ENCODE measurements at places on chromosomes 6 and 20.

GRCh38 chr20:51059862-51060261 lies 37.0 kb upstream of the KCNG1 start:
- no peak for DNase-seq

DNA sequence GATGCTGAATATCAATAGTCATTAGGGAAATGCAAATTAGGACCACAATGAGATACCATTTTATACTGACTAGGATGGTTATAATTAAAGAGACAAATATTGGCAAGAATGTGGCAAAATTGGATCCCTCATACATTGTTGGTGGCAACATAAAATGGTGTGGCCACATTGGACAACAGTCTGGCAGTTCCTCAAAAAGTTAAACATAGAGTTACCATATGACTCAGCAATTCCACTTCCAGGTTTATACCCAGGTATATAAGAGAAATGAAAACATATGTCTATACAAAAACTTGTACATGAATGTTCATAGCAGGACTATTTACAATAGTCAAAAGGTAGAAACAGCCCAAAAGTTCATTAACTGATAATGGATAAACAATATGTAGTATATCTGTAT lies 2.0 kb upstream of the CRIP3 start:
- peak; percentile 53 for DNase-seq

- peak; percentile 67 for DNase-seq
Measured at GRCh38 chr6:31356216-31356945, 598 bp downstream of the HLA-B start.

- no peak for DNase-seq
Measured at GRCh38 chr6:166745801-166746668, 119.0 kb upstream of the RPS6KA2 start.

DNA sequence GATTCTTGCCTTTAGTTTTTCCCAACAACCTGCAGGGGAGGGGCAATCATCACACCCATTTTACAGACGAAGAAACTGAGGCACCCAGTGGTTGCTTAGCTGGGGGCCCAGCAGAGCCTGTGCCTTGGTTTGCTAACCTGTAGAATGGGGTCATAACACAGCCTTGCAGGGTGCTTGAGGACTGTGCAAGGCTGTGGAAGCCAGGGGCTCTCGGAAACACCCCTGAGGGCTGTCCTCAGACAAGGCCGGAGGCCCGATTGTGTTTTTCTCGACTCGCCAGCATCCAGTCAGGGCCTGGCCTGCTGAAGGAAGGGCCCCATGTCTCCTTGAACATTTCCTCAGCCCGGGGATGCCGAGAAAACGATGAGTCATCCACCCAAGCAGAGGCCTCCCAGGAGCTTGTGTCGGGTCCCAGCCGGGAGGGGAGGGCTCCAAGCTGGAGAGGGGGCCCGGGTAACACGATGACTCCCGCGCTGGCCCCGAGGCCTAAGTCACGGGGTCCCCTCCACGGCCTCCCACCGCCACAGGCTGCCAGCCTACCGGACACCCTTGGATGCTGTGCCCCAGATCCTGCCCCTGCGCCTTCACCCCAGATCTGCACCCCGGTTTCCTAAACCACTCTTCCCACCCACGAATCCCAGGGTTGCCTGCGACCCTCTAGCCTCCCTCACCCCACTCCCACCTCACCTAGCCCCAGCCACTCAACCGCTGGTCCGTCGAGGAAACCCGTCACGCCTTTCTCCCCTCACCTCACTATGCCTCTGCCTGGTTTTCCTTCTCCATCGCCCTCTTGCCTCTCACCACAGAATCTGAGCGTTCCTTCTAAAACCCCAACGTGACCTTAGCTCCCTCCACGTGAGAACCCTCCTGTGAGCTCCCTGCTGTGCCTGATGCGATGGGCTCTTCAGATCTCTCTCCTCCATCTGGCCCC lies 10.6 kb downstream of the NOL4L start:
- DNase-seq, result peak; percentile 84

GRCh38 chr6:30810813-30811339 lies 66.5 kb upstream of the IER3 start:
- no peak for DNase-seq
